ENCODE measurements at places on chromosomes 2 and 18.

DNA sequence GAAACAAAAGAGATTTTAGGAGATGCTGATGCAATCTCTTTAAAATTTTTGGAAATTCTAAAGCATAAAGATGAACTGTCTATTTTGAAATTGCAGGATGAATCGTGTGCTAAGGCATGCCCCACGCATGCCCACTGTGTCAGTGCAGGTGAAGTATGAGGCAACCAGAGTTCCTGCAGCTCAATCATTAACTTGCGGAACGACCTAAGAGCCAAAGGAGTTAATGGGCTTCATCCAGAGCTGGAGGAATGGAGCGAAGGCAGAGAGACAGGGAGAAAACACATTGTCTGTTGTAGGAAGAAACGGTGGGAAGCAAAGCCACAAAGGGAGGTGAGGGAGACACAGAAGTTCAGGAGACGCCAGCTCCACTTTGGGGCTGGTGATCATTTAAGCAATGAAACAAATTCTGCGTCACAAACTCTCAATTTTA lies 265.2 kb downstream of the CCDC85A start:
- DNase-seq, result no peak

DNA sequence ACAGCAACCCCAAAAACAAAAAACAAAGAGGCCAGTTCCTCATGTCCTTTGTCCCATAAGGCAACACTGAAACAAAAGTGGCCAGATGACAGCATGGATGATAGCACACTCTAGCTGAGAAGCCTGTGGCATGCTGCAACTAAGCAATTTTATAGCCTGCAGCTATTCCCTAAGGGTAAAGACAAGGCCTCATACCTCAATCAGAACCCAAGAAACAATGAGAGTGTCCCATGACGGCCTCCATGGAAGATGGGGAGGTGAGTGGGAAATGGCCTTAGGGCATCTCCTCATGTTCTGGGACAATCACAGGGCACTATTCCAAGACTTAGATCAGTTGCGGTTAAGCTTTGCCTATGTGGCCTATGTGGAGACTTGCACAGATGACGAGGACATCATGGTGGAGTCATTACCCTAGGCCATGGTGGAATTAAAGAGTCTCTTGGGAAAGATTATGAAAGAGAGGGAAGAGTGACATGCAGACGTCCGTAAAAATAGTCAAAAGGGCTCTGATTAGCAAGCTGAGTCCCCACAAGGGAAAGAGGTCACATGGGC lies 103.1 kb downstream of the INO80D start:
- no peak for DNase-seq

DNA sequence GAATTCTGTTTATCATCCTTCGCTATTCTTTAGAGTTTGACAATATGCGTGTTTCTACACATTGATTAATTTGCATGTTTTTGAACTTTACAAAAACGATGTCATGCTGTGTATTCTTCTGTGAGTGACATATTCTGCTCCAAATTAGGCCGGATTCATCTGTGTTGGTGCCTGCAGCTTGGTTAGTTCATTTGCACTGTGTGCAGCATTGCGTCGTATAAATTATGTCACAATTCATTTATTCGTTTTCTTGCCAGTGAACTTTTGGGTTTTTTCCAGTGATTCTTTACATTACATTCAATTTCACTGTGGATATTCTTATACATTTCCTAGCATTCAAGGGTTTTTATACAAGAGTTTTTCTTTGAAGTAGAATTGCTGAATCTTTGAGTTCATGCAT lies 118.3 kb downstream of the KCNF1 start:
- no peak for DNase-seq

GRCh38 chr2:167271932-167272331 lies 383.7 kb downstream of the XIRP2 start:
- DNase-seq, result no peak

DNA sequence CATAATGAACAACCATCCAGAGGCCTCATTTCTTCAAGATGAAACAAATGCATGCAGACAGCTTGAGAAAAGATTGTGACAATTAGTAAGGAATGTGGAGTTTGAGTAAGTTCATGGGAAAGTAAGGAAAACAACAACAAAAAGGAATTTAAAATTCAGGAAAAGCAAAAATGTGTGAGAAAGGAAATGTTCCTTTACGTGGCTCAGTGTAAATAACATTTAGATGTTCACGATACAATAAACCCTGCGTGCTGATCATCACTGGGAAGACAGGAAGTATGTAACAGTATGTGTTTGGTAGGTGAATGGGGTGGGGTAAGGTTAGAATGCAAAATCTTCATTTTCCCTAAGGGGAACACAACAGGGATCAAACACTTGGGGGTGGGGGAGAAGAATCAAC lies 72.7 kb downstream of the TRIP12 start:
- DNase-seq, result no peak

DNA sequence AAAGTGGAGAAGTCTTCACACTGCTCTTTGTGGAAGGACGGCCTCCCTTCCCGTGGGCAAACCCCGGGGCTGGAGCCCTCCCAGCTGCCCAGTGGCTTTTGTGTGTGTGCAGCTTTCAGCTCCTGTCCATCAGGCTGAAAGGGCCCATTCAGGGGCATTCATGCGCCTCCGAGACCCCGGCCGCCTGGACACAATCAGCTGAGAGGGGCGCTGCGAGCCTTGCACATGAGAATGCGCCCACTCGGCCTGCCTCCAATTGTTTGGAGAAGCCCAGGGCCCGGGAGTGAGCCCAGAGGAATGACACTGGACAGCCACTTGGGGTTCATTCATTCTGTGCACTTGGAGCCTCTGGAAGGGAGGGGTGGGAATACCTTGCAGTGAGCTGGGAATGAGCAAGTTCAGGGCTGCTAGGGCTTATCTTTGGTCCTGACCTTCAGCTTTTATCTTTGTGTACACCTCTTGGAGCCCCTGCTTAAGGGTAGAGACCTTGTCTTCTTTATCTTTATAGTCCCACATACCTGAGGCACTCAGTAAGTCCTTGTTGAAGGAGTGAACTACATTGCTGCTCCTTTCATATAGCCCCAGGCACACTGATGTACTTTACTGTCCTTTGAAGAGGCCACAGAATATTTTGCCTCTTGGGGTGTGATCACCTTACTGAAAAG lies 56.5 kb downstream of the TCF7L1 start:
- DNase-seq, result no peak

Data from activated gamma-delta T cell treated with anti-CD3 and anti-CD28 coated beads, Interleukin-2, amount 50 U/mL, for 16 hours (primary cell).